Common myeloid progenitor, CD34-positive (primary cell): ENCODE measurements at places on chromosomes 5 and 9.

- no peak for DNase-seq
Observed at GRCh38 chr9:26510137-26510536, 382.5 kb downstream of the CAAP1 start.

GRCh38 chr9:135087899-135088347 is 455 bp downstream of the OLFM1 start:
- DNase-seq: no peak

DNA sequence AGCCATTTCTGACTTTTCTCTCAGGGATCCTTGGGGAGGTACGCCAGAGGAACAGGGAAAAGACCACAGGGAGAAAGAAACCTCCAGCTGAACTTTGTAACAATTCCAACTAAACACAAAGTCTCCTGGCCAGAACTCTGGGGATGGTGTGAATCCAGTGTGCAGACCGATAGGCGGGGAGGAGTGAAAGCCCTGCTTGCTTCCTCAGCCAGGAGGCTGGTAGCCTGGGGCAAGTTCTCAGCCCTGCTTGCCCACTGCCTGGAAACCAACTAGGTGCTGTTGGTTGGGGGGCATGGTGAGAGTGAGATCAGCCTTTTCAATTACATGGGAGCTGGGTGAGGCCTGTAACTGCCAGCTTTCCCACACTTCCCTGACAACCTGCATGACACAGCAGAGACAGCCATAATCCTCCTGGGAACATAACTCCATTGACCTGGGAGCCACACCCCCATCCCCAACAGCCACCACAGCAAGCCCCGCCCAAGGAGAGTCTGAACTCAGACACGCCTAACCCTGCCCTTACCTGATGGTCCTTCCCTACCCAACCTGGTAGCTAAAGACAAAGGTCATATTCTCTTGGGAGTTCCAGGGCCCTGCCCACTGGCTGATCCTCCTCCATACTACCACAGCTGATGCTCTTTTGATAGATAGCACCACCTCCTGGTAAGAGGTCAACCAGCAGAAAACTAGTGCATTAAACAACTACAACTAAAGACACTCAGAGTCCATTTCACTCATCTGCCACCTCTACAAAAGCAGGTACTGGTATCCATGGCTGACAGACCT is 100.1 kb upstream of the TNFAIP8 start:
- DNase-seq: no peak

DNA sequence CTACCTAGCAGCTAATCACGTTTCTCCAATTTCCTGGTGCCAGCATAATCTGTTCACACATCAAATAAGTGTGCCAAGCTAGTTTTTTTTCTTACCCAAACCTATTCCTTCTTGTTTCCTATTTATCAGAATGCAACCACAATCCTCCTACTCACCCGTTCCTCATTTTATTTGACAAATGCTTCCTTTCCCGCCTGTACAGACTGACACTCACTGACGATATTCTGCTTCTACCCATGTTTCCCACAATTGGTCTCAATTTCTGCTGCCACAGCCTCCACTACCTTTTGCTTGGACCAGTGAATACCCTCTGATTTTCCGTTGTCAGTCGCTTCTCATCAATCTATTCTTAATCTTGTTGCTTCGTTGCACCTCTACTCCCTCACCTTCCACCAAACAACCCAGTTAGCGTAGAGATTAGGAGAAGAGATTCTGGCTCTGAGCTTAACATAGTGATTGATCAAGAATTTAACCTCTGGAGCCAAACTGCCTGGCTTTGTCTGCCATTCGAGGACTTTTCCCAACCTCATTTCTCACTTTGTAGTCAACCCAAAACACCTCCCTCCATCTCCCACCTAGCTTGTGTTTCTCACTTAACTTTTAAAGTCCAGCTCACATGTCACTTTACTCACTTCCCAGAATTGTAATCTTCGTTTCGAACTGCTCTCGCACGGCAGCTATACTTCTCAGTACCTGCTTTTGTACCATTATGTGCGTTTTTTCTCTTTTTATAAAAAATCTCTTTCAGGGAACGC is 729 bp upstream of the TMEM38B start:
- peak; percentile 65 for DNase-seq

- DNase-seq: no peak
Observed at GRCh38 chr5:155024015-155024414, 10.5 kb downstream of the KIF4B start.

DNA sequence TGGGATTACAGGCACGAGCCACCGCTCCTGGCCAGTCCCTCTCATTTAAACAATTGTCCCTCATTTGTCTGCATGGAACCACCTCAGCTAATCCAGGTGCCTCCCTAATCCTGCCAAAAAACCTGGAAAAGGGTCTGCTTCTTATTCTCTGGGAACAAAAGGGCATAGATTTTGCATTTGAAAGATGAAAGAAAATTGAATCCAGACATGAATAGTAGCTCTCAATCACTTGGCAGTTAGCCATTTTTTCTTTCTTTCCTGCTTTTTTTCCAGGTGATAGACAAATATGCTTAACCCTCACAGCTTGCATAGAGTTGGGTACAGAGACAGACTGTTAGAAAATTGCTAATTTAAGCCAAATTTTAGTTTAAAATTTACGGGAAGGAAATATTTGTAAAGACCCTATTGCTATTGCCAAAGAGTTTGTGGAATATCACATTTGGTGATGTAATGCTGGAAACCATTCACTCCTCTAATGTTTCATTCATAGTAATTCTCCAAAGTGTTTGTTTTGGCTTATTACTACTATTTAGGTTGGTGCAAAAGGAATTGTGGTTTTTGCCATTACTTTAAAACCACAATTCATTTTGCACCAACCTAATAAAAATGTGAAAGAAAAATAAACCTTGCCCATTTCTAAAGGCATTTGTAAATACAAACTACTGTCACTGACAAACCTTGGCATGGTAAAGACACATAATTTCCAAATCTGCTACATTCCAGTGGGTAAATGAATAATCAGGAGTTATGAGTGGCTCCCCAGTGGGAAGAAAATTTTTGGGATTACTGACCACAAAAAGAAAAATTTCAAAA is 80.5 kb upstream of the JAK2 start:
- DNase-seq: no peak

- DNase-seq: no peak
Observed at GRCh38 chr5:154418344-154418820, 27.4 kb upstream of the SAP30L start.

DNA sequence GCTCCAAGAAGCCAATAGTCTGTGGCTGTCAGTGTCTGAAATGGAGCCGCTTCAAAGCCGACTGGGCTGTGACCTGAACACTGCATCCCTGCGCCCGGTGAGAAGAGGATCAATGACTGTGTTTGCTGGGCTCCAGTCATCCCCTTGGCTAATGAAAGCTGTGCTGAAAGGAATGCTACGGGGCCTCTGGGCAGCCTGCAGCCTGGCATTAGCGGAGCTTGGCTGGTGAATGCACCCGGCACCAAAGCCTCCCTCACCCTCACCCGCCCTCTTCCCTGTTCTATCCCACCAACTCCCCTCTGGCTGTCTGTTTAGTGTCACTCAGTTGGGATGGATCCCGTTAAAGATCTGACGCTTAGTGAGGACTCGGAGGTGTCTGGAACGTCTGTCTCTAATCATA is 355.3 kb downstream of the BNC2 start:
- DNase-seq: no peak

DNA sequence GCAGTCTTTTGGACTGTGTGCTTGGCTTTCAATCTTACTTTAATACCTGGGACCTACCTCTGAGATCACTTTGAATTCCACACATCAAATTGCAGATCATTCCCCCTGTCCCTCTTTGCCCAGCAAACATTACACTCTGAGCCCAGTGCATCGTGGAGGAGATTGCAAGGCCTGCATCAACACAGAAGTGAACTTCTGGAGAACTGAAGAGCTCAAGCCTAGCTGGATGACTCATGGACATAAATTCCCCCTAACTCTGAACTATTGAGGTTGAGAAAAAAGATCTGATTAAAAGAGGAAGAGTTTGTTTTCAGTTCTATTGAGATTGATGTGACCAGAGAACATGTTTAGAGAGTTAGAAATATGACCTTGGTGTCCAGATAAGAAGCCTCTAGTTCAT is 316.0 kb upstream of the DMAC1 start:
- no peak for DNase-seq

GRCh38 chr9:70874451-70874850 is 247.0 kb downstream of the TRPM3 start:
- DNase-seq: no peak

DNA sequence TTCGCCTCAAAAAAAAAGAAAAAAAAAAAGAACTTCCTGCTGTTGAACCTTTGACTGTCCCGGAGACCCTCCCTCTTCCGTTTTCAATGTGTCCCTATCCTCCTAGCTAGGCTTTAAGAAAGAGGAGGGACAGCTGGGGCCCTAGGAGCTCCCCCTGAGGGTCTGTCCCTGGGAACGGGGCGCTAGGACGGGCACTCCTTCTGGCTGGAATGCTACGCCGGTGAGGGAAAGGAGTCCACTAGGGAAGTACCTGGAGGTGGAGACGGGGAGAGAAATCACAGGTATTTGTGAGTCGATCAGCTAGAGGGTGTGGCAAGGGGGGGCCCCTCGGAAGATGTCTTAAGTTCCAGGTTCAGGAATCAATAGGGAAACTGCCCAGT is 4.6 kb downstream of the SIT1 start:
- peak; percentile 43 for DNase-seq

GRCh38 chr5:164475339-164475977 is 970.0 kb downstream of the MAT2B start:
- peak; percentile 15 for DNase-seq

GRCh38 chr9:87405677-87406542 is 91.8 kb upstream of the DAPK1 start:
- DNase-seq: no peak

- no peak for DNase-seq
Observed at GRCh38 chr5:67476531-67476930, 279.9 kb upstream of the CD180 start.

DNA sequence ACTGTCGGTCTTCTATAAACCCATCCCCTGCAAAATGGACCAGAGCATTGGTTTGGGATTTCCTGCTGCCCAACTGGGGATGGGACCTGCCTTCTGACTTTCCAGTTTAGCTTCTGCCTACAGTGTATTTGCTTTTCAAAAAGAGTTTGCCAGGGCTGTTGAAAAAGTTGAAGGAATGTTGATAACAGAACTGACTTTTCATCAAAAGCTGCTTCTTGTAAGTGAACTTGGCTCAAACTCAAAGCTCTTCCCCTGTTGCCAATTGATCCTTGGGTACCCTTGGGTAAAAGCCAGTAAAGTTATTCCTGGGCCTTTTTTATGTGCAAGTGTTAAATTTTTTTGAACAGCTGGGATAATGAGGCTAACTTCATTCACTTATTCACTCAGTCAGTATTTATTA is 142.9 kb upstream of the SLC30A5 start:
- no peak for DNase-seq
